ENCODE measurements at places on chromosomes 11 and 22.

DNA sequence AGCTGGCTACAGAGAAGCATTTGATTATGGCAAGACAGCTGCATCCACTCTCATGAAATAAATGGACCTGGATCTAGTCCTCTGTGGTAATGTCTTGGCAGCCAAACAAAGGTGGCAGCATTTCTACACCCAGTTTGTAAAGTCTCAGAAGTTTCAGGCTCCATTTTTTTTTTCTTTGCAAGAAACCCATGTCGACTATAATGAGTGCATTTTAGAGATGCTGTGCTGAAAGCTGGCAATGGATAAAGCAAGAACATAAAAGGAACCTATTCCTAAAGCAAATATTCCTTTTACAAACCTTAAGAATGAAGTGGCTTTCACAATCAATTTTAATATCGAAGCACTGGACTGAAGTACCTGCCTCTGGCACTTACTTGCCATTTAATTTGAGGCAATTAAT is 33.5 kb downstream of the THAP12 start:
- no peak for DNase-seq

GRCh38 chr22:27104449-27104848 is 447.1 kb downstream of the MIAT start:
- DNase-seq, result no peak

DNA sequence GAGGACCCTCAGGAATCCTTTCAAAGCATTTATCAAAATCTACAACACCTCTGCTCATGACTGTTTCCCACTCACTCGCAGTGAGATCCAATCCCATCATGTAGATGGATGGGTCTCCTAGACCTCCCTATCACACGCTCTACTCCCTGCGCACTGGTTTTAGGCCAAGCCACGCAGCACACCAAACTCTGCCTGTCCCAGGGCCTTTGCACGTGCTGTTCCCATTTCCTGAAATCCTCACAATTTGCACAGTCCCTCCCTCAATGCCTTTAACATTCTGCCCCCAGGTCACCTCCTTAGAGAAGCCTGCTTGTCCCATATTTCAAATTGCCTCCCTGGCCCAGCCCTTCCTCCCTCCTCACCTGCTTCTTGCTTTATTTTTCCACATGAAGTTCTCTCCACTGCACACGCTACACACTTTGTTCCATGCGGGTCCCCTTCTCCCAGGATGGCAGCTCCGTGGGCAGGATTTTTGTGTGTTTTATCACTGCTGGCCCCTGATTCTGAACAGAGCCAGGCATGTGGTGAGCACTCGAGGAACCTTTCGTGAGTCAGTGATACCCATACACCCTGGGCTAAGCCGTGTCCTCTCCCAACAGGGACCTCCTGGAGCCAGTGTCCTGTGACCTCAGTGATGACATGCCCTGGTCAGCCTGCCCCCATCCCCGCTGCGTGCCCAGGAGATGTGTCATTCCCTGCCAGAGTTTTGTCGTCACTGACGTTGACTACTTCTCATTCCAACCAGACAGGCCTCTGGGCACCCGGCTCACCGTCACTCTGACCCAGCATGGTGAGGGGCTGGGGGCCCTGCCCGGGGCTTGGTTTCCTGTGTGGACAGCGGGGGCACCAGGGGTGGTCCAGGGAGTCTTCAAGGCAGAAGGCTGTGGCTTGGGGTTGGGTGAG is 12.2 kb downstream of the CSF2RB start:
- DNase-seq, result no peak

- no peak for DNase-seq
Observed at GRCh38 chr22:21682385-21683175, 16.8 kb downstream of the PPIL2 start.

GRCh38 chr11:73800276-73800806 is 12.7 kb downstream of the MRPL48 start:
- no peak for DNase-seq

DNA sequence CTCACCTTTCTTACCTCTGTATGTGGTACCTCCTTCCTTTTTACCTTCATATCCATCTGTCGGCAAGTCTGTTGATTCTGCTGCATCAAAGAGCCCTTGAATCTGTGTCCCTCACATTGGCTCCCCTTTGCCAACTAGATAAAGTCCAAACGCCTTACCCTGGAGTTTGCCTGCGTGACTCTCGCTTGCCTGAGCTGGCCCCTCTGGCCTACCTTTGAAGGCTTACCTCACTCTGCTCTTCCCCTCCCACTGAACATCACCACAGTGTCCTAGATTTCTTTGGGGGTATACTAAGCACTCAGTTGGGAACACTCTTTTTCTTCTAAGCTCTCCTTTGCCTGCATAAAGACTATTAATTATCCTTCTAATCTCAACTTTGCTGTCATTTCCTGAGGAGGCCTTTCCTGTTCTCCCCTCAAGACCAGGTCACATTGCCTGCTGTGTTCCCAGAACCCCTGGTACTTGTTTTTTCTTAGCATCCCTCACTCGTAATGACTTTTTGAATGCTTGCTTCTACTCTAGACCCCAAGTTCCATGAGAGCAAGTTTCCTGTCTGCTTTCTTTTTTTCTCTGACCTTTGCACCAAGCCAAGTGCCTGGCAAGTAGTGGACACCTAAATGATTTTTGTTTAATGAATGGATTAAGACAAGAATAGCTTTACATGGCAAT is 67.8 kb upstream of the ADORA2A start:
- DNase-seq, result no peak

DNA sequence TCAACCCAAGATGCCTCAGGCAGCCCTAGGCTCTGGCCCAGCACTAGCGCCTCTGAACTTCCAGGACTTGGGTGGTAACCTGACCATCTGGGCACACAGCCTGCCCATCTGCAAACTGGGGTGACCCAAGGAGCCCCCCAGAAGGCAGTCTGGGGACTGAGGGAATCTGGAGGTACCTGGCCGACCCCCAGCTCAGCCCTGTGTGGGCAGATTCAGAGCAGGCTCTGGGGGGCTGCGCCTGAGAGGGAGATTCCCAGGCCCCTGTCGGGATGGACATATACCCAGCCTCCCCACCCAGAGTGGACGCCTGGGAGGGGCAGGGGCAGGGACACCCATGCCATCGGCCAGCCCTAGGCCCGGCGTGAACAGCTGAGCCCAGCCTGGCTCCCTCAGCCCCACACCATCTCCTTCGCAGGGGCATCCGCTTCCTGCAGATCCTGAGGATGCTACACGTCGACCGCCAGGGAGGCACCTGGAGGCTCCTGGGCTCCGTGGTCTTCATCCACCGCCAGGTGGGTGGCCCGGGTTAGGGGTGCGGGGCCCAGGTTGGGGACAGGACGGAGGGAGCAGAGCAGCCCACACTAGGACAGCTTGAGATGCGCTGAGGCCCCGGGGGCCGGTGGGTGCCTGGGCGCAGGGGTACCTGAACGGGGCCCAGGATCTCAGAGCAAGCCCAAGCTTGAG is 126.9 kb downstream of the KCNQ1 start:
- no peak for DNase-seq

DNA sequence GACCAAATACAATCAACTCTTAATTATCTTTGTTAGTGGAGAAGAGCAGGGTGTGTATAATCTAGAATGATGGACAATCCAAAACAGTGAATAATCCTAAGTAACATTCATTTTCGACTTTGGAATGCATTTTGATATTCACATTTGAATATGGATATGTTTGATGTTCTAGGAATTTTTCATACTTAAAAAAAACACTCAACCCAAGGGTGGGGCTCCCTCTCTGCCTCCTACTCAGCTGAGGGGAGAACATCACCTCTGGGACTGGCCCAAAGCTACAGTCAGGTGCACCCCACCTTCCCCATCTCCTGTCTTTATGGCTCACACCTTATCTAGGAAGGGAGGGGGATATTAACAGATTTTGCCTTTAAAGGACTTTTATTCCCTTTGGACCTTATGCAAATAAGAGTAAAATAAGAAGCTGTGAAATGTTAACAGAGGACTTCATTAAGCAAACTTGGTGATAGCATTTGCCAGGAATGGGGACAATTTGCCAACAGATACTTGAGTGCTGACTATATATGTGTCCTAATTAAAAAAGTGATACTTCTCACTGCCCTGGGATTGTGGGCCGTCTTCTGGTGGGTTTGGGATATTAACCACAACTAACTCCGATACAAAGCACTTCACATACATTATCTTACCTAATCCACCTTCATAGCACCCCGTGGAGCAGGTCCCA is 187.0 kb downstream of the ST3GAL4 start:
- no peak for DNase-seq

DNA sequence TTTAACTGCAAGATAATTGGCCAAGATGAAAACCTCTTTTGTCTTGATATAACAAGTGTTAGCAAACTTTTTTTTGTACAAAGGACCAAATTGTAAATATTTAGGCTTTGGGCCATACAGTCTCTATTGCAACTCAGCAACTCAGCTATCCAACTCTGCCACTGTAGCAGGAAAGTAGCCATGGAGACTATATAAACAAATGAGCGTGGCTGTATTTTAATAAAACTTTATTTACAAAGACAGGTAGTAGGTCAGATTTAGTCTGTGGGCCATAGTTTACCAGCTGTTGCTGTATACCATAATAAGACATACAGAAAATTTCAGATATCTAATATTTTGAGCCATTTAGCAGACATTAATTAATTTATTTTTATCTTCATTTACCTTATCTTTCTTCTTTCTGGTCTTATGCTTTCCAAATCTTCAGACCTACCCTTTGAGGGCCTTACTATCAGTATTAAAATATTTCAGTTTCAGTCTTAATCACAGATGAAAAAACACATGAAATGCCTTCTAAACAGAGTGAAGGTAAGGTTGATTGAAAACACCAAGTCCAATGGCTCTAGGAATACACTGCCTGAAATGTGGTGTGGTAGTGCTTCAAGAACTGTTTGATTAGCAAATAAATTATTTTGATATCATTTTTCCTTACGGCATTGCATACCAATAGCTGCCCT is 256.9 kb upstream of the CTSC start:
- DNase-seq, result no peak

- peak; percentile 47 for DNase-seq
Observed at GRCh38 chr11:61747192-61747966, 5.1 kb upstream of the MYRF start.

DNA sequence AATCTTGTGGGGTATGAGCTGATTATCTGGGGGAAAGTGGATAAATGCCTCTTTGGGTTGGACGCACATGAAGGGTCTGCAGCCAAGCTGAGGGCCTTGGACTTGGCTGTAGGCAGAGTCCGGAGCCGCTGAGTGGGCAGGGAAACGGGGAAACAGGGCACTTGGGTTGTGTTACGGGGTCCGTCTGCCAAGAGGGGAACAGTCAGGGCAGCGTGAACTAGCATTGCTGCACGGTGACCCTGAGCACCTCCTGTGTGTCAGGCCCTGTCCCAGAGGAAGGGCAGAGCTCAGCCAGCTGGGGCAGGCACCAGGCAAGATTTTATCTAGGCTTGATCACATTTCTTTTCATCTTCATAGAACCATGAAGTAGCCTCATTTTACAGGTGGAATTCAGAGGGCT is 11.9 kb downstream of the FAM83F start:
- no peak for DNase-seq

- peak; percentile 40 for DNase-seq
Observed at GRCh38 chr11:69640260-69640994, 529 bp upstream of the CCND1 start.

- peak; percentile 4 for DNase-seq
Observed at GRCh38 chr22:46010207-46010867, 33.4 kb upstream of the WNT7B start.

DNA sequence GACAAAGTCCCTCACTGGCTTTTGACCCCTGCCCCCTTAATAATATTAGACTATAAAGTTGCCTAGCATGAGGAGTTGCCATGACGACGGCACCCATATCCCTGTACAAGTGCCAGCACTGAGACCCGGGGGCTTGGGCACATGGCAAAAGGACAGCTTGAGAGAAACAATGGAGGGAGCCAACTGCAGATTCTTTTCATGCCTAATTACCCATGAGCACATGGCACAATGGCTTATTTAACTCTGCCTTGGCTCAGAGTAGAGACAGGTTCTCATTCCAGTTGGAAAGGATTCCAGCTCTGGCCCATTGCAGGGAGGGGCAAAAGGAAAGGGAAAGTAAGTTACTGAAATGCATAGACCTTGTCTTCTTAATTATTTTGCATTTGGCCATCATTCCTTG is 261.2 kb upstream of the UBASH3B start:
- no peak for DNase-seq

GRCh38 chr11:86440843-86441242 is 66.2 kb downstream of the CCDC81 start:
- no peak for DNase-seq

- DNase-seq, result no peak
Observed at GRCh38 chr11:73410627-73411026, 34.4 kb downstream of the RELT start.

DNA sequence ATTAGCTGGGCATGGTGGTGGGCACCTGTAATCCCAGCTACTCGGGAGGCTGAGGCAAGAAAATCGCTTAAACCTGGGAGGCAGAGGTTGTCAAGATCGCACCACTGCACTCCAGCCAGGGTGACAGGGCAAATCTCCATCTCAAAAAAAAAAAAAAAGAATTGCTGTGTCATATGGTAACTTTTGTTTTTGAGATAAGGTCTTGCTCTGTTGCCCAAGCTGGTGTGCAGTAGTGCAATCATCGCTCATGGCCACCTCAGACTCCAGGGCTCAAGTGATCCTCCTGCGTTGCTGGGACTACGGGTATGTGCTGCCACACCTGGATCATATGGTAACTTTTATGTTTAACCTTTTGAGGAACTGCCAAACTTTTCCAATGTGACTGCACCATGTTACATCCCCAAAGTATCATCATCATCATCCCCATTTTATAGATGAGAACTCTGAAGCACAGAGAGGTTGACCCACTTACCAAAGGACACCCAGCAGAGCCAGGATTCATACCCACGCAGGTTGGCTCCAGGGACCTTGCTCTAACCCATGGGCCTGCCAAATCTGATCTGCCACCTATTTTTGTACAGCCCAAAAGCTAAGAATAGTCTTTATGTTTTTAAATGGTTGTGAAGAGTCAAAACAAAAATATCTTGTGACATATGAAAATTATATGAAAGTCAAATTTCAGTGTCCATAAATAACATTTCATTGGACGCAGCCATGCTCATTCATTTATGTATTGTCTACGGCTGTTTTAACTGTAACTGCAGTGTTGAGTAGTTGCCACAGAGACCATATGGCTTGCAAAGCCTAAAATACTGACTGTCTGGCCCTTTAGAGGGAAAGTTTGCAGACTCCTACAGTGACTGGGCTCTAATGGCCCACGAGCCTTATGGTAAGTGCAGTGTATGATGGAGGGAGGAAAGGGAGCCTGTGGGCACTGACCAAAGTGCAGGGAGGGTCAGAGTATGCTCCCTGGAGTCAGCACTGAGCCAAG is 45.3 kb downstream of the GDPD5 start:
- no peak for DNase-seq

- no peak for DNase-seq
Observed at GRCh38 chr11:12207384-12208150, 97.2 kb downstream of the MICAL2 start.
